ENCODE measurements at places on chromosomes 2 and 18.

- DNase-seq, result no peak
Measured at GRCh38 chr2:232476045-232476444, 11.6 kb downstream of the ECEL1 start.

DNA sequence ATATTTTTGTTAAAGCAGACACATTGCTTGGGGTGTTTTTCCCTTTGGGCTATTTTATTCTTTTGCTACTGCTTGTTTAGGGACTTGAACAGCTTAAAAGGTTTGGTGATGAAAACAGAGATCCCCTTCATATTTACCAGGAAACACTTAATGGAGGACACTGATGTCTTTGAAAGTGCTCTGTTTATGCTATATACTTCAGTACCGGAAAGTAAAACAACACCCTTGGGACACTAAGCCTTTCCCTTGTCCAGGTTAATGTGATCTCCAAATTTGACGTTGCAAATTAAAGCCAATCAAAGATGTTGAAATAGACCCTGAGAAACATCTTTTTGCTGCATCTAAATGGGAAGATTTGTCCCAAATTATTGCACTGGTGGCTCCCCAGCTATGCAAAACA is 564.6 kb upstream of the PKDCC start:
- DNase-seq, result no peak

- DNase-seq, result peak; percentile 30
Measured at GRCh38 chr18:2979871-2980790, 32.8 kb downstream of the LPIN2 start.

DNA sequence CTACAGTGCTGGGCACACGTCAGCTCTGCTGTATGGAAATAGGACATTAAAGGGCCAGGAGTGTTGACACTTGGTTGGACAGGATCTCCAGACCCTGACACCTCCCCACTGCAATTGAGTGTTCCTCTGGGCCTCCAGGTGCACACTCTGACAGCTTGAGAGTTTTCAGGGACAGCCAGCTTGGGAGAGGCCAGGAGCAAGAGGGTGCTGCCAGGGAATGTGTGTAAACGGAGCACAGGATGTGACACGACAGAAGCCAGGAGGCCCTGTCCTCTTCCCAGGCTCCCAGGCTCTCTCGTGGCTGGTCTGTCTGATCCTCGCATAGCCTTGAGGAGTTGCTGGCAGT is 318.1 kb upstream of the HS6ST1 start:
- DNase-seq, result no peak

GRCh38 chr2:39755466-39755865 is 23.6 kb downstream of the THUMPD2 start:
- DNase-seq, result no peak

DNA sequence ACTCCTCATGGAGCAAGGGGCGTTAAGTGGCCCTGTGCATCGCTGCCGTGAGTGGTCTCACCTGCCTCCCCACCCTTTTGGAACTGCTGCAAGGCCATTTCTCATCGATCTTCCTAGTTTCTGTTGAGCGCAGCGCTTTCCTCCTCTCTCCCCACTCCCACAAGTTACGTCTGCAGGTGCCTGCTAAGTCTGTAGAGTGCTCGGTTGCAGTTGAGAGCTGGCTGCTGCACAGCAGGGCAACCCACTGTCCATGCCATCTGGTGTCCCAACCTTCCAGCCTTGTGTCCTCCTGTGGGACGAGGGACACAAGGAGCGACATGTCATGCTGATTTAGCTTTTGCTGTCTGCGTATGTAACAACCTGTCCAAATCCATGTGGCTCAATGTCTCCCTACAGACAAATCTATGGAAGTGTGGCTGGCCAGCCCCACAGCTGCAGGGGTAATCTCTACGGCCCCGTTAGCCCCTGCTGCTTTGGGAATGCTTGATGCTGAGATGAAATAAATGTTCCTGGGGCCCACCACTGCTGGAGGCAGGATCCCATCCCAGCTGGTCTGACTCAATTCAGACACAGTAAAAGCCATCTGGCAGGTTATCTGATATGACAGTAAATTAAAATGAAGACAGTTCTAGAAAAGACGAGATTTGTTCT is 68.1 kb upstream of the TCF7L1 start:
- DNase-seq, result no peak

- peak; percentile 90 for DNase-seq
Measured at GRCh38 chr2:24015562-24016375, 5.9 kb downstream of the MFSD2B start.

DNA sequence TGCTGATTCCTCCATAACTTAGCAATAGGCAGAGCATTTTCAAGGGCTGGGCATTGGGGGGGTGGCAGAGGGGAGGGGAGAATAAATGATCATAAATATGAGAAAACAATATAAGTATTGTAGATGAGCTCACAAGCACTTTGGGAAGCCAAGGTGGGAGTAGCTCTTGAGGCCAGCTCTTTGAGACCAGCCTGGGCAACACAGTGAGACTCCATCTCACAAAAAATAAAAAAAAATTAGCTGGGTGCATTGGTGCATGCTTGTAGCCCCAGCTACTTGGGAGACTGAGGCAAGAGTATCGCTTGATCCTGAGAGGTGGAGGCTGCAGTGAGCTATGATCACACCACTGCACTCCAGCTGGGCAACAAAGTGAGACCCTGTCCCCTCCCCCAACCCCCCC is 75.9 kb downstream of the MYCN start:
- DNase-seq, result no peak

- DNase-seq, result no peak
Measured at GRCh38 chr18:14941256-14941655, 193.3 kb downstream of the ANKRD30B start.

- peak; percentile 74 for DNase-seq
Measured at GRCh38 chr2:64751286-64752260, 97.9 kb upstream of the SERTAD2 start.

DNA sequence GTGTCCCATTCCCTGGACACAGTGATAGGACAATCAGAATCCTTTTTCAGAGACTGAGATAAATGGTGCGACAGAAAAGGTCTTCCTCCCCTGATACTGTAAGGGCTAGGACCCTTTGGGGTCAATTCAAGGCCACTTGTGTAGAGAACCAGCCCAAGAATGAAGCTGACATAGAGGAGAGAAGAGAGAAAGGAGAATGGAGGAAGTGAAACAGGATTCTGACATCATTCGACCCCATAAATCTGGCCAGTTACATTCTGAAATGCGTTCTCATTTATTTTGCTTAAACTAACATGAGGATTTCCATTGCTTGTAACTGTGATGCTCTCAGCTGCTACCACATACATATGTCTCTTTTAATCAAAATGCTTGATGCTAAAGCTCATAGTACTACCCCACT is 148.1 kb downstream of the TMEM163 start:
- no peak for DNase-seq

- no peak for DNase-seq
Measured at GRCh38 chr2:25421820-25422411, 80.2 kb upstream of the DNMT3A start.

GRCh38 chr2:239884051-239884405 is 141.1 kb downstream of the NDUFA10 start:
- no peak for DNase-seq

- DNase-seq, result no peak
Measured at GRCh38 chr18:40957533-40958070, 997.4 kb upstream of the PIK3C3 start.

DNA sequence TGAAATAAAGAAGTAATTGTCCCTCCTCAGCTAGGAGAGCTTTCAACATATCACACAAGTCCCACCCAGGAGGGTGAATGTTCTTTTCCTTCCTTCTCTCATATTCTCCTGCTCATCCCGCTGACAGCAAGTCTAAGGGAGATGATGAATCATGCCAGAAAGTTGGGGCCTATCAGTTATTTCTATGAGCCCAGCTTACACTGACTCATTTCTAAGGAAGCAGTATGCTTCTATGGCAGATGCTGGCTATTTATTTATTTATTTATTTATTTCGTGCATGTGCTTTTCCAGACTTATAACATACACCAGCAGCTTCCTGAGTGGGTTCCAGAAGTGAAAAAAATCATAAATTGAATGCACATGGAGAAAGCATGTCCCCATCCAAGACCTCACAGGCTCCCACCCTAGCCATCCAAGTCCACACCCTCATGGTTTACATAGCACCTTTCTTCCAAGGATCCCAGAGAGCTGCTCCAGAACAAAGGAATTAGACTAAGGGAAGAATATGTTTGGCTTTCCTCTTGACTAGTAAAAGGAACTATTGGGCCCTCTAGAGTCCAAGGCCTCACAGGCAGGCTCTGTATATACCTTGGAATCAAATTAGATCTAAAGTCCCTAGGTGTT is 1074.2 kb upstream of the ZEB2 start:
- peak; percentile 87 for DNase-seq

DNA sequence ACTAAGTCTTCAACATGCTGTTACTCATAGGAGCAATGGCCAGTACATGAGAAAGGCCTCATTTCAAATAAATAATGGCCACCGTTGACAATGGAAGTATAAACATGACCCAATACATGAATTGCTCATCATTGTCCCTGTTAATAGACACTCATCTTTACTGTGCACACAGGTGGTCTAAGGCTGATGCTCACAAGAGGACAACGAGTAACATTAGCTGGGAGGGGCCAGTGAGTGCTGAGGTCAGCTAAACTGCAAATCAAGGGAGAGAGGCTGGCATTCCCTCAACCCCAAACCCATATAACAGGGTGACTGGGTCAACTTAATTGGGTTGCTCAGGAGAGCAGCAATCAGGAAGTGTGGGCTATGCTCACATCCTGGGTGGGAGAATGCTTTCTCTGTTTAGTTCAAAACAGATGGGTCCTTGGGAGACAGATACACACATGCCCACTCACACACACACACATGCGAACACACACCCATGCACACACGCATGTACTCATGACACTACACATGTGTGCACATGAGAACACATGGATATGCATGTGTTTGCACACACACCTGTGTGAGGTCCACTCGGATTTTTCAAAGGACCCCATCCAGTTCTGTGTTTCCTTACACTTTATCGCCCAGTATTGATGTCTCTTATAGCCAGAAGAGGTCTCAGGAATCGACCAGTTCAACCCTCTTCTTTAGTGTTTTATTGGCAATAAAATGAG is 172.0 kb downstream of the INHBB start:
- DNase-seq, result no peak

DNA sequence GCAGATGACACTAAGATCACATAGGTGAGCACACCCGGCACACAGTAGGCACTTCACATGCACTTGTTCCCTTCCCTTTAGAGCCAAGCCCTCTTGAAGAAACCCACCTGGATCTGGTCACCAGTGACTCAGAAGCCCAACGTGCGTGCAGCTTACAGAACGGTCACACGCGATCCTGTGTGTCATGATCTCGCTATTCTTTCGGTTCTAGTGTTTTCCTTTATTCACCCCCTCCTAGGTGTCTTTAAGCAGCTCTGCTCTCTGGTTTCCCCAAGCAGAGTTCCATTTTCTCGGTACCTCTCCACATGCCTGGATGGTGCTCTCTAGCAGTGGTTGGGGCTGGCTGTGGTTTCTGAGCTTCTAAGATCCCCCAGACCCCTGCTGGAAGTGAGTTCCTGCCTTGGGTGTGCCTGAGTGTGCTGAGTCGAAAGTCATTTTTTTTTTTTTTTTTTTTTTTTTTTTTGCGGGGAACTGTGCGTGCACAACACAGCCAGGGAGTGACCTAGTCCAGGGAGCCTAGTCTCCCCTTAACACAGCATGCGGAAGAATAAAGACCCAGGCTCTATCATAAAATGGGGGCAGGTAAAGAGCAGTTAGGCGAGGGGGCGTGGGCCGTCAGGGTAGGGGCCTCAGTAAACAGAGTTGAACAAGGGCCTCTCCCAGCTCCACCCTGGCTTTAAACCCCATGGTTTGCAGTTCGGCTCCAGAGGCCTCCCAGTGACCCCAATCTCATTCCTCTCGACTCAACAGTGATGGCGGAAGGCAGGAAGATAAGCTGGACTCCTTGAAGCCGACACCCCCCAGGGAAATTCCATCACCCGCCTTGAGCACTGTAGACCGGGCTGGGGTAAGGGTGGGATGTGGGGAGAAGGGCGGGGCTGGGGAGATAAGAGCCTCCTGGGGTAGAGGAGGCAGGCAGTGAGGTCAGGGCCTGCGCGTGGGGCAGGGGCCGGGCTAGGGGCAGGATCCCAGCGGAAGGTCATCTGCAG is 29.8 kb upstream of the DNMT3A start:
- no peak for DNase-seq

Data from fibroblast of pulmonary artery (primary cell).